ENCODE measurements at places on chromosomes 3 and 15.

GRCh38 chr3:184741798-184742675 is 30.2 kb upstream of the MAGEF1 start:
- no peak for DNase-seq

GRCh38 chr3:157154563-157155330 is 5.2 kb downstream of the CCNL1 start:
- no peak for DNase-seq

DNA sequence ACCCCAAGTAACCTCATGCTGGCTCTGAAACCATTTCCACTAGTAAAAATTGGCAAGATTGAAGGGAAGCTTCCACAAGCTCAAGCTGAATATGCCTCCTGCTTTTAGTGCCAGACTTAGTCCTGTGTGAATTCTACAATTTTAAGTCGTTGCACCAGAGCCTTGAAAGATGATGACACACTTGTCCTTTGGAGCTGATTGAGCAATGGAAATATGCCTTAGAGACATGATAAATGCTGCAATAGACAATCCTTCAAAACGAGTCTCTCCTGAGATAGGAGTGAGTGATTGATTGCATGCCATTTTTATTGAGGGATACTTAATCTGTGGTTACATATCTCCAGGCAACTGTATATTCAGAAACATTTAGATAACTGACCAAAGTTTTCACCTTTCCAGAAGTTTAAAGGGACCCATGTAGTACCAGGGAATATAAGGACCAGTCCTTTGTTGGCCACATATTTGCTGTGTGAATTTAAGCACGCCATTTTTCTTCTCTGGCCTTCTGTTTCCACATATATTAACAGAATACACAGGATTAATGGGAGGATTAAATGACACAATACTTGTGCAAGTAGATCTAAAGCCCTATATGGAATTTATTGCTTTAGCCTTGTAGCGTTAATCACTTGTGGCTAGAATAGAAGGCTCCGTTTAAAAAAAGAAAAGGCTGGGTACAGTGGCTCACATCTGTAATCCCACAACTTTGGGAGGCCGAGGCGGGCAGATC is 65.1 kb downstream of the PPARG start:
- DNase-seq, result no peak

GRCh38 chr3:41502481-41502880 is 303.2 kb downstream of the CTNNB1 start:
- DNase-seq, result no peak

- DNase-seq, result no peak
Measured at GRCh38 chr3:27900316-27900715, 178.2 kb upstream of the EOMES start.

- no peak for DNase-seq
Measured at GRCh38 chr3:157166561-157166960, 6.6 kb upstream of the CCNL1 start.

- no peak for DNase-seq
Measured at GRCh38 chr3:110670407-110670806, 401.2 kb upstream of the NECTIN3 start.

DNA sequence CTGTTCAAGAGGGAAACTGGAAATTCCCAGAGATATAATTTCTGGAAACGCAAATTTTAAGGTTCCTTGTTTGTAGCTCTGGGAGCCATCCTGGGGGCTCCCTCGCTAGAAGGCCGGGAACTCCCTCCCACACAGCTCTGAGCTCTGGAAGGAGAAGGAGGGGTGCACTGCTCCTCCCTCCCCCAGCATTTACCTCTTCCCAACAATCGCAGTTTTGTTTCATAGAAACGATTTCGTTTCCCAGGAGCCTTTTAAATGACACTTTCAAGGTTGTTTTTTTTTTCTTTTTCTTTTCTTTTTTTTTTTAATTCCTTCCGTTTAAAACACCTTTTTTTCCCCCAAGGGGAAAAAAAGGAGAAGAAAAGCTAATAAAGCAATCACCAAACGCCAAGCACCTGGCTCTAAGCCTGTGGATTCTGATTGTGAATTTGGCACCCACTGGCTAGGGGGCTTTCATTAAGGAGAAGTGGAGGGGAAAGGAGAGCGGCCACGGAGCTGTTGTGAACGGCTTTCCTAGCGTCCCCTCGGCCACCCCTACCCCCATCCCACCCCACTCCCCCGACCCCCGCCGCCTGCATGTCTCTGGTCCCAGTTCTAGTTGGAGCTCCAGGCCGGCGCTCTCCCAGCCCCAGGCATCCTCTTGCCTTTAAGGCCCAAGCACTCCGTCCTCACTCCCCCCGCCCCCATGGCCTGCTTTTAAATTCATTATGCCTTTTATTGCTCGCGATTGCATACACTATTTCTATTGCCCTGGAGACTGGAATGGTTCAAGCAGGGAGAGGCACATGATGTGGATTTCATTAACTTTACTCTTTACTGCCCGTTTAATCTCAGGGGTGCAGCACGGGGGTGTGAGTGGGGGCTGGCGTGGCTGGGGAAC is 13.6 kb upstream of the CCDC33 start:
- DNase-seq, result no peak

- no peak for DNase-seq
Measured at GRCh38 chr3:17806876-17807275, 64.4 kb upstream of the TBC1D5 start.

DNA sequence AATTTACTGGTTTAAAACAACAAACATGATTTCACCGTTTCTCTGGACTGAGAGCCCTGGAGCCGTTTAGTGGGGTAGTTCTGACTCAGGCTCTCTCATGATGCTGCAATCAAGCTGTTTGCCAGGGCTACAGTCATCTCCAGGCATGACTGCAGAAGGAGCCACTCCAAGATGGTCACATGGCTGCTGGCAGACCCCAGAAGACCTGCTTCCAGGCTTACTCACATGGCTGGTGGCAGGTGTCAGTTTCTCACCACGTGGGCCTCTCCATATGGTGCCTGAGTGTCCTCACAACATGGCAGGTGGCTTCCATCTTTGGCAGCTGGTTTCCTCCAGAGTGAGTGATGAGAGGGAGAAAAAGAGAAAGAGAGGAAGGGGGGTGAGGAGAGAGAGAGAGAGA is 378.3 kb upstream of the RGMA start:
- peak; percentile 16 for DNase-seq

DNA sequence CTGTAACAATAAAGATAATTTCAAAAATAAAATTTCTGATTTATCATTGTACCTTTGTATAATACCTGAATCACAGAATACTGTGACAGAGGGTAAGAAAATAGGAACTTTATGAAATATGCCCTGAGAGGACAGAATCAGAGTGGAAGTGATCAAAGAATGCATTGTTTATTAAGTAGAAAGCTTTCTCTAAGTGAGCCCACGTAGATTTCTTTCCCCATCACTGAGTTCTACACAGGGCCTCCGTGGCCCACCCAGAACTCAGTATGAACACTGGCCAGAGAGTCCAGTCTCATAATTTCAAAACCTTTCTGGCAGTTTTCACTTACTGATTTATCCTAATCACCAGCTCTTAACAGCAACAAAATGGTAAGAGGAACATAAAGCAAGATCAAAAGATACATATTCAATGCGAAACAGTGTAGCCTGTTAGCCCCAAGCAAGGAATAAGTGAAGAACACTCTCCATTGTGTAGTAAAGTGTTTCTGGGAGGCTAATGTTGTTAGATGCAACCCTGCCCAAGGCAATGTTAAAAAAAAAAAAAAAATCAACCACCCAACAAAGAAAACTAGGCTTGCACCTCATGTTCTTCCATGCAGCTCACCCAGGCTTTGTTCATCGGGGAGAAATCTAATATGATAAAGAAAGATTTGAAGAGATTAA is 341.3 kb downstream of the LSAMP start:
- no peak for DNase-seq

- no peak for DNase-seq
Measured at GRCh38 chr3:100209169-100209568, 51.6 kb upstream of the TBC1D23 start.

GRCh38 chr15:77002954-77003912 is 8.3 kb downstream of the PSTPIP1 start:
- DNase-seq, result no peak

DNA sequence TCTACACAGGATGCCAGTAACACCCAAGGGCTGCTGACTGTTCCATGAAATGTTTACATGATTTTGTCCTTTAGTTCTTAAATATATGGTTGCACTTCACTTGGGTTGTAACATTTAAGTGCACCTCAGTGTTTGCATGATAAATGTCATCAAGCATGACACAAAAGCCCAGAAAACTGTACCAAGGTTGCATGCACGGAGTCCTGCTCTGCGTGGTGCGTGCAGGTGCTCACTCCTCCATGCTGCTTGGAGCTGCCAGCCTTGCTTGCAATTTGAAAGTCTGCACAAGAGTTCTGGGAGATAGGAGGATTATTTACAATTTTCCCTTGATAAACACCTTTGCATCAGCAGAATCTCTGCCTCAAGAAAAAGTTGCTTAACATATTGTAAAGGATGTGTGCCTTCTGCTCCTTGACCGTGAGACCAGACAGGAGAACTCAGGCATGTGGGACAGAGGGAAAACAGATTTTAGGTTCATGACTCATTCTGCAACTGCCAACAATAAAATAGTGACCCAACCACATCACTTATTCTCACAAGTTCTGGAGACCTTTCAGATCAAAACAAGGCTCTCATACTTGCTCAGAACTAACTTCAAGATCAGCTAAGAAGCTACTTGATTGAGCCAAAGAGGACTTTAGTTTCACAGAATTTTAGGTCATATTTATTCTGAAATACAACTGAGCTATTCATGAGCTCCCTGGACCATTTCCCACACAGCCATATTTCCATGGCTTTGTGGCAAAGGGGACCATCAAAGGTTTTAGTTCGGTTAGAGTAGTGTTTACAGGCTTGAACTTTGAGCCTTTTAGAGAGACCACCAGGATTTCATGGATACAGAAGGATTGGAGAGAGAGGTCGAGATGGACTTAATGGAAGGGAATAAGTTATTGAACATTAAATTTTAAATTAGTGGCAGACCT is 128.4 kb upstream of the ZBED2 start:
- no peak for DNase-seq

- DNase-seq, result no peak
Measured at GRCh38 chr15:92538115-92538514, 117.5 kb downstream of the FAM174B start.

- no peak for DNase-seq
Measured at GRCh38 chr3:188775412-188775811, 396.4 kb upstream of the TPRG1 start.
